ENCODE measurements at places on chromosomes 3 and 15. TPM values are rescaled to one million over a fixed set of nuclear protein-coding genes. Genes with fewer than 3 reads are reported as not detected.

The TRAT1 gene
- total RNA-seq, result 58.4 TPM

The GPR87 gene
- not detected for total RNA-seq

The GOLGA6B gene
- total RNA-seq, result not detected

The TMC3 gene
- not detected for total RNA-seq

The PIGZ gene
- 0.81 TPM for total RNA-seq

The EAF2 gene
- 13.1 TPM for total RNA-seq

The CHL1 gene
- not detected for total RNA-seq

The GNB5 gene
- 33.8 TPM for total RNA-seq

The GPR62 gene
- total RNA-seq, result not detected

The KY gene
- not detected for total RNA-seq

The SAMMSON gene
- total RNA-seq, result not detected

The C3orf20 gene
- total RNA-seq, result 0.10 TPM
